CD4-positive, alpha-beta T cell treated with Interleukin-1 beta for 1 hour (primary cell): ENCODE measurements at places on chromosomes 11 and 22.

GRCh38 chr11:130118636-130119387, 40.8 kb upstream of the ST14 start:
- DNase-seq: peak; percentile 35

DNA sequence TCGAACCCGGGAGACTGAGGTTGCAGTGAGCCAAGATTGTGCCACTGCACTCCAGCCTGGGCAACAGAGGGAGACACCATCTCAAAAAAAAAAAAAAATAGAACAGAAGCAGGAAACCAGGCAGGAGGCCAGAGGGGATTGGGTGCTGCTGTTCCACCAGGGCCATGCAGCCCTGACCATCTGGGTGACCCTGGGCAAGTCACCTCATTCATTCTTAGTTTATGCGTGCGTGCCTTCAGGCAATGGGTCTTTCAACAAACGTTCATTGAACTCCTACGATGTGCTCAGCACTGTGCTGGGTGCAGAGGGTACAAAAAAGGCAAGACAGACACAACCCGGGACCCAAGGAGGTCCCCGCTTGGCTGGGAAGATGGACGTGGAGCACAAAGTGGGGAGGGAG, 18.3 kb downstream of the RPL3 start:
- DNase-seq: no peak

DNA sequence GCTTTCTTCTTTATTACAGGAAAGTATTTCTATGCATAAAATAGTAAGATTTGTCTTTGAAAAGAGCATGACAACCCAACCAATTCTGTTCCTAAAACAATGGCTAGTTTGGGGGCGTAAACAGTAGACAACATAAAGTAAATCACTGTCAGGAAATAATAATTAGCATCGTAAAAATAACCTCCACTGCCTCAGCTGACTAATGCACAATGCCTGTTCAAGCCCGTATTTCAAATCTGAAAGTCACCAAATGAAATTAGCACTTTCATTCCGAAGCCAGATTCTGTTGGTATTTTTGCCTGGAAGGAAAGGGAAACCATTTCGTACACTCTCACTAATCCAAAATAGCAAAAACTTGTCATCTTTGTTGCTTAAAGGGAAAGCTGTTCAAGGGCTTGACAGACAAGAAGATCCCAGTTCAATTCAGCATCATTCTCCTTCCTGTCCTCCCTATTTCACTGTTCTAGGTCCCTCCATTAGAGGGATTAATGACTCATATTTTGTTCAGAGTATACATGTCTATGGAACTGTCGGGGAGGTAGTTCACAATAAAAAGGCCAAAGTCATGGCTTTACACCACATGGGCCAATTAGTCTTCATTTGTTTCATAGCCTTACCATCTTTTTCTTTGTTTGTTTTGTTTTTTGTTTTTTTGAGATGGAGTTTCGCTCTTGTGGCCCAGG, 154.7 kb downstream of the CADM1 start:
- DNase-seq: no peak

GRCh38 chr22:42905702-42906183, 48.7 kb upstream of the ARFGAP3 start:
- DNase-seq: no peak

DNA sequence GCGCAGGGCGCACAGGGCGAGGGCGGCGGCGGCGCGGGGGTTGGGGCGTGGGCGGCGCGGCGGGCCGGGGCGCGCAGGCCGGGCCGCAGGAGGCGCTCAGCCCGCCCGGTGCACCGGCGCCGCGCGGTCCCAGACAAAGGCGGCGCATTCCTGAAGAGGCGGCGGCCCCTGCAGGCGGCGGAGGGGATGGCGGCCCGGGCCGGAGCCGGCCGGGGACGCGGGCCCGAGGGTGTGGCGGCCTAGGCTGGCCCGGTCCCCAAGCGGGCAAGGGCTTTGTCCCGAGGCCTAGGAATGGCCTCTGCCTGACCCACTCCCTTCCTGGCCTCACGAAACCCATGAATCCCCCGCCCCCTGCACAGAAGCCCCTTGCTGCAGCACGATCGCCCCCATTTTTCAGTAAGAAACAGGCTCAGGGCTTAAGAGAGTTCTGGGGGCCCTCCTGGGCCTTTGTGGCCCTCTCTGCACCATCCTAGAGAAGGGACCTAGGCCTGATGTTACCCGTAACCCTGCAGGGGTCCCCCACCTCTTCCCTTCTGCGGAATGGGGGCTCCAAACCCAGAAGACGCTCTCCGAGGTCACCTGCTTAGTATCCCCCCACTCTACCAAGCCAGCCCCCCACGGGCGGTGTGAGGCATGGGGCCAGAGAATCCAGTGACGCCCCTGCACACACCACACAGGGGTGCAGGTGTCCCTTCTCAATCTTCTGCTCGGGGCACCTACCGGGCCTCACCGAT, at the start of gene RTN4R:
TSS of gene RTN4R (minus strand) at position 40 of the 734 bp plus-strand sequence. CDS start 226 bp downstream, outside the sequence.
- DNase-seq: peak; percentile 62

GRCh38 chr11:84524422-84525051, 1102.6 kb downstream of the DLG2 start:
- no peak for DNase-seq

DNA sequence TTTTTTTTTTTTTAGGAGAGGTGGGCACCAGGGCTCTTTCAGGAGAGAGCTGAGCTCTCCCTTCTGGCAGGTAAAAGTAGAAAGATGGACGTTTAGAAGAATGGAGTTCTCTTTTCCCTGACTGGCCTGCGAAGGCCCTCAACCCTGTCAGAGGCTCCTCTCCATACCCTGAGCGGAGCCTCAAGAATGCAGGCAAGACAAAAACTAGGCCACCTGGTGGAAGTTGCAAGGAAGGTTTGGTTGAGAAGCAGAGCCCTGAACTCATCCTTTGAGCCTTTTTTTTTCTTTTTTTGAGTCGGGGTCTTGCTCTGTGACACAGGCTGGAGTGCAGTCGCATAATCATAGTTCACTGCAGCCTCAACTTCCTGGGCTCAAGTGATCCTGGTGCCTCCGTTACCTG, 1.4 kb downstream of the OTOG start:
- DNase-seq: no peak

GRCh38 chr11:15490535-15490934, 375.8 kb downstream of the INSC start:
- no peak for DNase-seq

DNA sequence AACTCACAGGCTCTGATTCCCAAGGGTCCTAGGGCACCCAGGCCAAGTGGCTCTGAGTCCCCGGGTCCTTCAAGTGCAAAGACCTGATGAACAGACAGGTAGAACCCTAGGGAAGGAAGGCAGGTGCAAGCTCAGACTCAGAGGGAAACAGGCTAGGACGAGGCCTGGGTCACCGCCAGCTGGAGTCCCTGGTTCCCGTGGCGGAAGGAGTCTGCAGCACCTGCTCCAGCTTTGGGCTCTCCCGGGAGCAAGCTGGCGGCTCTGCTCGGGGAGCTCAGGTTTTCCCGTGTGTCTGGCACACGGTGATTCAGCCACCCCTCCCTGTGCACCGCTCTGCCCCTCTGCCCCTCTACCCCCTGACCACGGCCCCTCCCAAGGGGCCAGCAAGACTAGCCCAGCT, 59.8 kb downstream of the WNT7B start:
- no peak for DNase-seq

DNA sequence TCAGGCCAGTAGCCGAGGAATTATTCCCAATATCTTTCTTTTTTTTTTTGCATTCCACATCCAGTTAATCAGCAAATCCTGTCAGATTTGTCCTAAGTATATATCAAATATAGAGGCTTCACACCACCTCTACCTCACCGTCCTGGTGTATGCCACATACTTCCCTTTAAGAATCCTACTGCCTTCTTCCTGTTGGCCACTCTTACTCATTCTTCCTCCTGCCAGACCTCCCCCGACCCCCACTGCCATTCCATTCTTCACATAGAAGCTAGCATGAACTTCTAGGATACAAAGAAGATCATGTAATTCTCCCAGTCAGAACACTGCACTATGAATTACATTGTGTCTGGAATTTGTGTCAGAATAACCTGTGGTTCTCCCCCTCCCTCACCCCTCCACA, 89.5 kb downstream of the TRIM44 start:
- no peak for DNase-seq

DNA sequence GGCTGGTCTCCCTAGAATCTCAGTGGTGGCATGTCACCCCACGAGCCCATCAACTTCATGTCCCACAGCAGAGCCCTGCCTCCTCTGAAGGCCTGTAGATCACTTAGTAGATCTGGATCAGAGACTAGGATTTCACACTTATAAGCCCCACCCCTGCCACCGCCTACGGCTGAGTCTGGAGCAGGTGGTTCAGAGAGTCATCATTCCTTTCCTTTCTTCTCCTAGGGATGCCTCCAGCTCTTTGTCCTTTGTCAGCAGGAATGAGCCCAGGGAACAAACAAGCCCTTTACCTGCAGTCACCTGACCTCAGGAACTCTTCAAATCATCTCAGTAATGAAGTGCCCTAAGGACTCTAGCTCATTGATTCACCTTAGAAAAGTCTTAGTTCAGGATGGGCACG, 37.8 kb downstream of the SCGB1A1 start:
- DNase-seq: no peak

DNA sequence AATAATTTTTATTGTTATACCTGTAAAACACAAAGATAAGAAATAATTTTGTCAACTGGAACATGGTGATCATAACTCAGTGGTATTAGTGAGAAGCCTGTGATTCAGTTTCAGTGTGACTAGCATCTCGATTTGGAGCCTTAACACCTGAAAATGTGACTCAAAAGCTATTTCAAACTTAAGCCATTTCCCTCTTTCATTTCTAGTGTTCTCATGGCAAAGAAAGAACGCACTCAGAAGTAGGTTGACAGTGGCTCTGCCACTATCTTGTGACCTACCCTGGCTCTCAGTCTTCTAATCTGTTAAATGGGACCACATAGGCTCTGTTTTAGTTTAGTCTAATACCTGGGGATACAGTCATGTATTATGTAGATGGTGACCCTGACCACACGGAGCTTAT, 62.7 kb downstream of the ISX start:
- DNase-seq: no peak

DNA sequence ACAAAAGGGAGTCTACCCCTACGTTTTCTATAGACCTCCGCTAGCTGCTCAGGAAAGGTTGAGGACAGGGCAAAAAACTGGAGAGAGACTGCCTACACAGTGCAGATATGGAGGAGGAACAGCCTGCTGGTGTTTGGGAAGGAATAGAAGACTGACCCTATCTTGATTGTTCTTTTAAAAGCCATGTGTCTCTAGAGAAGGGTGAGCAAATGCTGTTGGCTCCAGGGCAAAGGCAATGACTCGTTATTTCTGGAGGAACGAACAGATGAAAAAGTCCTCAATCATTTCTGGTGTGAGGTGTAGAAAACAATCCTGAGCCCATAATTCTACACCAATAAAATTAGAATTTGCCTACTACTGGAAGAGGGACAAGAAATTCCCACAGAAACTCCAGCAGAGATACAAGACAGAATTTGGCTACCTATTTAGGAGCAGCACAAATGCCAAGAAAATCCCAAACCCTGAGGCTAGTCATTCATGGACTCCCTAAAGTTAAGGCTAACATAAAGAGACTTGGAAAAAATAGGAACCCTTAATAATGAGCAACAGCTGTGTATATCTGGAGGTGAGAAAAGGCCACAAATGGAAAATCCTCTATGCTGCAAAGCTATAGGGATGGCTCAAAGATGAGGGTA, 1206.3 kb upstream of the CNTN5 start:
- no peak for DNase-seq

DNA sequence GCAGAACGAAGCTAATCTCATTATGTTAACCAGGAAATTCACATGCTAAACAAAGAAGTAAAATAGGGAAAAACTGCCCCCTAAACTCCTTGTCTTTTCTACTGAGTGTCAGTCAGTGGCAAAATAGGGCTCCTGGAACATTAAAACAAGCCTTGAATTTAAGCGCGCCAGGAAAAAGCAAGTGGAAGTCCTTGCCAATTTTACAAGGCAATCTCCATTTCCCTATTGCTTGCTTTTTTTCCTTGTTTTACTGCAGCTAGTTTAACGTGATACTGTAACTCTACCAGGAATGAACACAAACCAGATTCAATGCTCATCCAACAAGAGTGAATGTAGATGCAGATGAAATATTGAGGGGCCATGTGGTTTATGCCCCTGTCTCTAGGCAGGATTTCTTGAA, 28.1 kb upstream of the KIRREL3 start:
- no peak for DNase-seq
